ENCODE measurements at places on chromosomes 5 and 9.

- no peak for DNase-seq
Observed at GRCh38 chr5:67495072-67495471, 298.5 kb upstream of the CD180 start.

DNA sequence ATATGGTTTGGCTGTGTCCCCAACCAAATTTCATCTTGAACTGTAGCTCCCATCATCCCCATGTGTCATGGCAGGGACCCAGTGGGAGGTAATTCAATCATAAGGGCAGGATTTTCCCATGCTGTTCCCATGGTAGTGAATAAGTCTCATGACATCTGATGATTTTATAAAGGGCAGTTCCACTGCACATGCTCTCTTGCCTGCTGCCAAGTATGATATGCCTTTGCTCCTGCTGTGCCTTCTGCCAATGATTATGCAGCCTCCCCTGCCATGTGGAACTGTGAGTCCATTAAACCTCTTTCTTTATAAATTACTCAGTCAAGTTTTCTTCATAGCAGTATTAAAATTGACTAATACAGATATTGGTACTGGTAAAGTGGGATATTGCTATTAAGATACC, 42.4 kb downstream of the MARCHF11 start:
- no peak for DNase-seq

DNA sequence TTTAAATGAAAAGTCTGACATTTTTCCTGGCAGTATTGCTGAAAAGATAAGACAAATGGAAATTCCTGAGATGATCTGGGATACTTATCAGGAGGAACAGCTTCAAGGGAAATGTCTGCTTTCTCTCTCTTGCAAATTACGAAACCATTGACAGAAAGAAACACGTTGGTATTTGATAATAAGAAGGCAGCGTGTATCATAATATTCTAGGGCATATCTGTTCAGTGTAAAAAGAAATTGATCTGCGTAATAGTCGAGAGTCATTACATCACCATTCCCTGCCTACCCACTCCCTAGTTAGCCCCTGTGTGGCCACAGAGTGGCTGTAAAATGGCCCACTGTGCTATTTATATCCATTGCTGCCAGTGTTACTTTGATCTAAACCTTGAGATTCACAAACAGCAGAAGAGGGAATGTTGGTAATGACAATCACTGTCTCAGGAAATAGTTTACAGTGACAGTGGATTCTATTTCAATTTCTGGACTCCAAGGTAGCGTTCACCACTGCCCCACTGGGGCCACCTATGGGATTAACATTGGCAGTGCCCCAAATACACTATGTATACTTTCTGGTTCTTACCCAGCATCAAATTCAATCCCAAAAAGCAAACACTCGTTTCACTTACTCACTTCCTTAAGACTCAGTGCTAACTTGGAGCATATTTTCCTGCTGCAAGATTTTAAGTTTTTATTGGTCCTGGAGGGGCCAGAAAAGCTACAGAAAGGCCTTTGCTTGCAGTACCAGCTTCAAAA, 133.4 kb upstream of the GAS1 start:
- no peak for DNase-seq

- DNase-seq, result no peak
Observed at GRCh38 chr5:14587150-14587549, 5.6 kb downstream of the OTULINL start.

GRCh38 chr5:175614223-175614815, 43.6 kb upstream of the HRH2 start:
- no peak for DNase-seq

- DNase-seq, result no peak
Observed at GRCh38 chr5:67066815-67067214, 129.8 kb downstream of the CD180 start.

DNA sequence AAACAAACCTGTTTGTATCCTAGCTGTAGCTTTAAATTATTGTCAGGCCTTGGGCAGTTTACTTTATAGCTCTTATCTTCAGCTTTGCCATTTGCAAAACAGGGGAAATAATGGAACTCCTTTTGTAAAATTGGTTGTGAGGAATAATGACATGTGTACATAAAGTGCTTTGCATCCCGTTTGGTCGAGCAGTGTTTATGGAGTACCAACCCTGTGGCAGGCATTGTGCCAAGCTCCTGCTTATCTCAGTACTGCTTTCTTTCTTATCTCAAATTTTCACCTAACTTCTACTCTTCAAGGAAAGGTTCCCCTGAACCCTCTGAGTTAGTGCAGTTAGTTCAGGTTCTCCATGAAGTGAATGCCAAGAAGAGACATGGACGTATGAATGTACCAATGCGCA, 9.4 kb upstream of the TENT2 start:
- no peak for DNase-seq

GRCh38 chr5:142097681-142098080, 10.9 kb upstream of the NDFIP1 start:
- DNase-seq, result peak; percentile 68

DNA sequence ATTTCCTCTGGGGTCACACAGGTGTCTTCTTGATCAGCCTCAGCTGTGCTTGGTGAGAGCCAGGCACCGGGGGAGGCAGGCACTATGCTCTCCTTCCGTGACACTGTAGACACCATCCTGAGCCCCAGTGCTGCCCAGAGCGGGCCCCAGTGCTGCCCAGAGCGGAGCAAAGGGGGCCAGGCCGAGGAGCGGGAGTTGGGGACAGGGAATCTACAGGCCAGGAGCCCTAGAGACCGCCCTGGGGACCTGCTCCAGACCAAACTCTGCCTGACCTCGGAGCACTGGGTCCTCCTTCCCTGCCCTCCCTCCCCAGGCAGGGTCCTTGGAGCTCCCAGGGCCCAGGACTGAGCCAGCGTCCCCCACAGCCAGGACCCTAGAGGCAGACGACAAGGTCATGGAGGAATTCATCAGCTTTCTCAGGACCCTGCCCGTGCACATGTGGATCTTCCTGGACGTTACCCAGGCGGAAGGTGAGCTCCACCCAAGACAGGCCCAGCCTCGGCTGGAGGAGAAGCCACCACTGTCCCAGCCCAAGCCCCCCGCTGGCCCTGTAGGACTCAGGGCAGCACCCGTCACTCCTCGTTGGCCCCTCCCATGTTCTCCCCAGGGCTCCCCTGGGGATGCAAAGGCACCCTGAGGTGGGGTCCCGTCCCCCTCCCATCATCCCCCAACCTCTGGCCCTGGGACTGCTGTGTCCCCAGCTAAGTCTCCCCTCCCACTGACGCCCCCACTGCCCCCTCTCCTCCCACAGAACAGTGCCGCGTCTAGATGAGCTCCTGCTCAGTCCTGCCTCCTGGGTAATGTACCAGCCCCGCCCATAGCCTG, 30.2 kb downstream of the PAEP start:
- no peak for DNase-seq

DNA sequence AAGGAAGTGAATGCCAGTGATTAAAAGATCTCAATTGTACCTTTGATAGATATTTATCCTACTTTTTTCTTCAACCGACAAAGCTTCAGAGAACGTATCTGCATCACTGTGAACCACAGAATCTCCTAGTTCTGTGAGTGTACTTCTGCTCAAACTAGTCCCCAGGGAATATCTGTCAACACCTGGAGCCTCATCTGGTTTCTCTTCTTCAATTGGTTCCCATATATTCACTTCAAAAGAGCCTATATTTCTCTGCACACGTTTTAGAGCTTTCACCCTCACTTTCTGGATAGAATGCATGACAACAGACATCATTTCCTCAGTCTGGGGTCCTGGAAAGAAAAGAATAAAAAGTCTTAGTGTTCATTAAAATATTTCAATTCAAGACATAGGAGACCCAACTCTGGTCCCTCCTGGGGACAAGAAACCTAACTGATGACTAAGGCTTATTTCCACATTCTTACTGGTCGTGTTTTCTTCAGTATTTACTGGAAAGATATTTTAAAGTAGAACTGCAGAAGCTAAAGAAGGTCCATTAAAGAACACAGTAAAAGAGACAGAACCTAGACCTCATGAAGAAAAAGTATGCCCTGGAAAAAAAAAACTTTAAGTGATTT, 64.3 kb downstream of the CPLANE1 start:
- DNase-seq, result no peak

GRCh38 chr5:612498-613424, 621 bp downstream of the CEP72 start:
- no peak for DNase-seq

- DNase-seq, result no peak
Observed at GRCh38 chr9:137320555-137321384, 18.7 kb upstream of the NRARP start.

- DNase-seq, result peak; percentile 88
Observed at GRCh38 chr9:94867842-94868312, 141.4 kb downstream of the AOPEP start.

DNA sequence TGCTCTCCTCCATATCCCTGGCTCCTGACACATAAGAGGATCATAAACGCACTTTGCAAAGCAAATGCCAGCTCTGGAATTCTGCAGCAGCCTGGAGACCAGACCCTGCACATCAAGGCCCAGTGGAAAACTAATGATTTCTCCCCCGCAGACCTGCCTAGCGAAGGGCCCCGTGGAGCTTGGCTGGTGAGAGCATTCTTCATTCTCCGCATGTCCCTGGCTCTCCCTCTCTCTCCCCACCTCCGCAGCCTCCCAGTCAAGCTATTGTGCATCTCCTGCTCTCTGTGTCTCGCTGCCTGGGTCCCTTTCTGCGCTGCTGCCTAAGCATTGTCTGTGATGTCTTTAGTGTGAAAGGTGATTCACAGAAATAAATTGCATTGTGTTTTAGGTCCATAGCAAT, 46.7 kb downstream of the GRIA1 start:
- no peak for DNase-seq

GRCh38 chr5:153350175-153350883, 140.1 kb upstream of the GRIA1 start:
- DNase-seq, result no peak

- DNase-seq, result no peak
Observed at GRCh38 chr5:85052826-85053225, 668.1 kb upstream of the EDIL3 start.

- DNase-seq, result no peak
Observed at GRCh38 chr5:133048993-133049725, 2.7 kb upstream of the HSPA4 start.

DNA sequence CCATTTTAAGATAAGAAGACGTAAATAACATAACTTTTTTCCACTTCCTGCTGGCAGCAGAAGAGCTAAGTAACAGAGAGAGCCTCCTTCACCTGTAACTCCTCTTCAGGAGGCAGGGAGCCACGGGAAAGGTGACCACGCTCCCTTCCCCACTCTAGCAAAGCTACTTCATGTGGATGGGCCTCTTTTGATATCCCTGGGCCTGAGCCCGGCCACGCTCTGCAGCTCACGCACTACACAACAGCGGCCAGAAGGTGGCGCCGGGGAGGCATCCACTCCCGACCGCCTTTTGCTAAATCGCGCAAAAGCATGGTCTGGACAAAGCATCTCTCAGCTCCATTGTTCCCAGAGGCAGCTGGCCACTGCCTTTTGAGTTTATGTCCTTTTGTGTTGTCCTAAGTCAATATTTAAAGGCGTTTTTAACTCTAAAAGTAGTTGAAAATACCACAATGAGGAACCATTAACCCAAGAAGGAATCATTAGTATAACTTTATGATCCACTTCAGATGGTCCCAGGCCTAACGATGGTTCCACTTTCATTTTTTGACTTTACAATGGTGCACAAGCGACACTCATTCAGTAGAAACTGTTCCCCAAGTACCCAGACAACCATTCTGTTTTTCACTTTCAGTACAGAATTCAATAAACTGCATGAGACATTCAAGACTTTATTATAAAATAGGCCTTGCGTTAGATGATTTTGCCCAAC, 23.6 kb downstream of the CMBL start:
- DNase-seq, result no peak

DNA sequence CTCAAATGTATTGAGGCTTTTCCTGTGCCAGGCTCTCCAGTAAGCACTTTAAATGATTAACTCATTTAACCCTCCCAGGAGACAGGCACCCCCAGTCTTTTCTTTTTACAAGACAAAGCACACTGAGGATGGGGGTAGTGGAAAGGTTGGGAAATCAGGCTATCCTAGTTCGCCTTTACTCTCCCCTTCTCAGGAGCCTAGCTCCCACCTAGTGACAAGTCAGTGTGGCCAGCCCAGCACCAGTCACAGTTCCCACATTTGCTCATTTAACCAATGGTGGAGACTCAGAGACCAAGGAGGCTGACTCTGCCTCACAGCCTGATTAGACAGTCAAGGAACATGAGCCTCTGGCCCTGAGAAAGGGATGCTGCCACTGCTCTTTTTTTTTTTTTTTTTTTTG, 3.5 kb downstream of the ALDH7A1 start:
- DNase-seq, result no peak

- DNase-seq, result no peak
Observed at GRCh38 chr5:122693963-122694362, 80.9 kb upstream of the SNX2 start.

Measured in skeletal muscle cell (primary cell).